ENCODE measurements at places on chromosomes 2 and 18. TPM values are rescaled to one million over a fixed set of nuclear protein-coding genes. Genes with fewer than 3 reads are reported as not detected.

GRCh38 chr2:195535911-195536522 lies 121.0 kb upstream of the SLC39A10 start:
- peak; percentile 62 for DNase-seq

- no peak for DNase-seq
These were observed 152.8 kb upstream of the STK17B start for GRCh38 chr2:196324211-196324610.

GRCh38 chr2:106085181-106085940 lies 108.7 kb downstream of the UXS1 start:
- peak; percentile 43 for DNase-seq

- no peak for DNase-seq
These were observed 124.9 kb upstream of the CCDC150 start for GRCh38 chr2:196514641-196515040.

- no peak for DNase-seq
These were observed 2.7 kb upstream of the TNS1 start for GRCh38 chr2:218005486-218005885.

SSB gene
- 83.4 TPM for total RNA-seq

IL1R2 gene
- 0.53 TPM for total RNA-seq

CYP26B1 gene
- not detected for total RNA-seq

EML6 gene
- total RNA-seq = 2.1 TPM

ALPG gene
- total RNA-seq = not detected

Data from activated naive CD8-positive, alpha-beta T cell treated with anti-CD3 and anti-CD28 coated beads, Interleukin-2, amount 10 ng/mL, durations not matched to agents 7 days and 5 days (primary cell).